Ecto neural progenitor cell (in vitro differentiated cells): ENCODE measurements at places on chromosomes 6 and 20.

DNA sequence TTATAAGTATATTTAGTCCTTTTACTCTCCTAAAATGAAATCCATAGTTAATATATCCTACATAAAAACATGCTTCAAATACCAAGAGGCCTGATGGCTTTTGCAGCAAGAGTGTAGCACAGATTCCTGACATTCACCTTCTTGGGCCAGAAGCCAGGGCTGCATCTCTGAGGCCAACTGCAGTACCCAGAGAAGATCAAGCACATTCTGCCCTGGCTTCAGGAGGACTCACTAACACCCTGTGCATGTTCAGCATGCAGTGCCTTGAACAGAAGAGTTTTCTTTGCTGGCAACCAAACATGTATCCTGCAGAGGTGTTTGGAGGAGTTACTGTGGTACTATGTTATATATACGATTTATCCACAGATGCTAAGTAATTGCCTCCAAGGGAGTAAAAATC lies 90.3 kb downstream of the FHL5 start:
- no peak for DNase-seq

DNA sequence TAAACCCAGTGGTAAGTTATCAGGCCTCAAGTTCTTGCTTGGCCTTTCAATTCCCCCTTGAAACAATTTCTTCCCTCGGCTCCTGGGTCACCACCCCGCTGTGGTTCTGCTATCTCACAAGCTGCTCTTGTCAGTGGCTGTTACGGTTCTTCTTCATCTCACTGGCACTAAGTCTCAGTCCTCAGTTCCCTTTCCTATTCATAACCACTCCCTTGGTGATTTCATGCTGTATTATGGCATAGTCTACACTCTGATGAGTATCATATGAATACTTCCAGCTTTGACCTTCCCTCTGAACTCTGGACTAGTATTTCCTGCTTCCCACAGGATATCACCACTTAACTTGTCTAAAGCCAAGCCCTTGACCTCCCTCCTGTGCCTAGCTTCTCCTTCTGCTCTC lies 7.9 kb downstream of the TAAR1 start:
- DNase-seq = no peak

- no peak for DNase-seq
Measured at GRCh38 chr6:136208783-136209182, 41.3 kb downstream of the MTFR2 start.

GRCh38 chr20:32524829-32525501 lies 60.2 kb downstream of the NOL4L start:
- DNase-seq = no peak

DNA sequence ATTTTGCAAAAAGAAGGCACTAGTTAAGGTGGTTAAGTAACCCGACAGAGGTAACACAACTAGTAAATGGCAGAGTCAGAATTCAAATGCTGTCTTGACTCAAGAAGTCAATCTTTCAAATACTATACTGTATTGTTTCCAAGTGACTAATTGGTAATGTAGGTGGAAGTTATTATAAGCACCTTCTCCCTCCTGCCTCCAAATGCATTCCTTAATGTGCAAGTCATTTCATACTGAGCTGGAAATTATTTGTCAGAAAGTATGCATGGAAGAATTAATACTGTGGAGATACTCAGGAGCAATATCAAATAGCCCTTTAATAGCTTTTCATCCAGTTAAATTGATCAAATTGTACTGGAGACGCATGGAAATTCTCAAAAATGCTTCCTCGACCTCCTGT lies 579.1 kb downstream of the DOK5 start:
- DNase-seq = no peak
